ENCODE measurements at places on chromosomes 2 and 18. TPM values are rescaled to one million over a fixed set of nuclear protein-coding genes. Genes with fewer than 3 reads are reported as not detected.

DNA sequence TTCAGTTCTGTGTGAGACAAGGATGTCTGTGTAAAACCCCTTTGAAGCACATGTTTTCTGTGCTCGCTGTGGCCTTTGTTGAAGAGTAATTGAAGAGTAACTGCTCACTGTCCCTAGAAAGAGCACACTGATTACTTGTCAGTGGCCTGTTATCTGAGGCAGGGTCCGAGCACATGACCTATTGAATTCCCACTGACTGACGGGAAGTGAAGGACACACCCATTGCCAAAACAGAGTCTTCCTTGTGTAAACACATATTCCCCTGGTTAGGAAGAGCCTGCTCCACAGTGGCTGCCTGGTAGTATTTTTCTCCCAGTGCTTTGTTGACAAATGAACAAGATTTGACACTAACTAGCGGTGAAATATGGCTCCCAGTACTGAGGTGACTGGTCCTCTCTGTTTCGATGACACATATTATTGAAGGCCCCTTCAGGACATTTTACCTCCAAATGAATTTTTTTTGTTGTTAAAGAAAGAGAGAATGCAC lies 148.5 kb upstream of the GYPC start:
- no peaks in the 10 kb centered on the region for H3K36me3 ChIP-seq
- no peak for DNase-seq
- H3K4me1 ChIP-seq, result no peaks in the 10 kb centered on the region
- no peak overlapping the region for H3K4me3 ChIP-seq
- H3K27ac ChIP-seq, result no peak overlapping the region

Gene BOLL
- total RNA-seq, result not detected

DNA sequence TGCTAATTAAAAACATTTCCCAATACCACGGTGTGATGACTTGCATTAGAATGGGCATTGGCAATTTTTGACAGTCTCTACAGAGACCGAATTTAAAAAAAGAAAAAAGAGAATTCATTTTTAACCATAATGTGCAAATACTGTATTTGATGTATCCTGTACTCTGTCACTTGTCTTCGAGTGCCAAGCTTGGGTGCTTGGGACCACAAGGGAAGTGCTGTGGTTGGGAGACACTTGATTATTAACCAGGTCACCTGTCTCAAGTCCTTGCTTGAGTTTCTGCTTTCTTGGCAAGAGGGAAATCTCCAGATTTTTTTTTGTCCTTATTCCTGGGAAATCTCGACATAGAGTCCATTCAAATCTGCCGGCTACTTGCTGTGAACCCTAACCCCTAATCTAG lies 209.0 kb downstream of the MC4R start:
- H3K4me1 ChIP-seq, result no peaks in the 10 kb centered on the region
- no peak overlapping the region for H3K27ac ChIP-seq
- no peaks in the 10 kb centered on the region for H3K36me3 ChIP-seq
- no peaks in the 10 kb centered on the region for H3K27me3 ChIP-seq
- no peak for DNase-seq
- no peak overlapping the region for H3K4me3 ChIP-seq

Gene ERMN
- total RNA-seq, result 0.64 TPM

DNA sequence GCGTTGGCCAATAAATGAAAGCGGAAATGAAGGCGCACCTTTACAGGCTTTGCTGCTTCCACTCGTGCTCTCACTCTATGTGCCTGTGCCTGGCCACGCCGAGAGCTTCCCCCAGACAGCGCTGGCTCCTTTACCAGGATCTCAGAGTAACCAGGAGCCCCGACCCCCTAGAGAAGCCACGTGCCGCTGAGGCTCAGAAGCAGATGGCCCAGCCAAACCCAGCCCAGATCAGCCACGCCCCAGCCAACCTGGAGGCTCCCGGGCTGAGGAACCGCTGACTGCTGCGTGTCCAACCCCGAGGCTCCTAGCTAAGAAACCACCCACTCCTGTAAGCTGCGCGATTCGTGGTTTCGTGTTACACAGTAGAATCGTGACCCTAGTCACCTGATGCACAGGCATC lies 199.3 kb downstream of the NCK2 start:
- no peak overlapping the region for H3K27ac ChIP-seq
- H3K4me1 ChIP-seq, result no peaks in the 10 kb centered on the region
- DNase-seq, result no peak
- no peaks in the 10 kb centered on the region for H3K27me3 ChIP-seq
- no peak overlapping the region for H3K4me3 ChIP-seq
- H3K36me3 ChIP-seq, result no peaks in the 10 kb centered on the region

DNA sequence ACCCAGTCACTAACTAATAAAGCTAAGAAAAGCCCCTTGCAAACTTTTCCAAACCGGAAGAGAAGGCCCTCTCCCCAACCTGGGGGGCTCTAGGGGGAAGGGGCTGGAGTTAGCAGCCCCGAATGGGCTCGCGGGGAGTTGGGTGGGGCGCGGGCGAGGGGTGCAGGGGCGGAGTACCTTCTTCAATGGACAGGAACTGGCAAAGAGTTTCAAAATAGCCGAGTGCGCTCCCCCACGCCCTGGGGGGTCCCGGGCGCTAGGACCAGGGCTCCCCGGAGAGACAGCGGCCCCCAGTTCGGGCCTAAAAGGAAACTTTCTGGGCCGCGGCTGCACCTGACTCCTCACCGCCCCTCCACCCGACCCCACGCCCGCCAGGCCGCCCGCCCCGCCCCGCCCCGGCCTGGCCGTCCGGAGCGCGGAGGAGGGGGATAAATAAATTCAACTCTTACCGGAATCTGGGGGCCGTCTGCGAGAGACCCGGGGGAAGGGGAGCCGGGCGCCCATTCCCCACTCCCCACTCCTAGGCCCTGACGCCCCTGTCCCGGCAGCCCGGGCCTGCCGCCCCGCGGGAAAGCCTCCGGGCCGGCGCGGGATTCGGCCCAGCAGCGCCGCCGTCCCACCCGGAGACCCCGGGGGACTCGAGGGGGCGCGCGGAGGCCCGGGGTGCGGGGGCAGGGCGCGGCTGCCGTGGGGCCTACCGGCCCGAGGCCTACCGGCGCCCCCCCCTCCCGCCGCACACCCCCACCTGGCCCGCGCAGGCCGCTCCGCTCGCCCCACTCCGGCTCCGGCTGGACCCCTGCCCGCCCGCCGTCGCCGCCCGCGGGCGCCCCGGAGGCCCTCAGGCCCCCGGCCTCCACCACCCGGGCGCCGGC lies 868 bp downstream of the INO80D start:
- DNase-seq, result peak; percentile 41
- H3K4me1 ChIP-seq, result peaks cover 20% of the 10 kb centered on the region
- H3K27ac ChIP-seq, result peak overlapping the region; percentile 85
- H3K36me3 ChIP-seq, result no peaks in the 10 kb centered on the region

Gene KYNU
- total RNA-seq, result 0.20 TPM

DNA sequence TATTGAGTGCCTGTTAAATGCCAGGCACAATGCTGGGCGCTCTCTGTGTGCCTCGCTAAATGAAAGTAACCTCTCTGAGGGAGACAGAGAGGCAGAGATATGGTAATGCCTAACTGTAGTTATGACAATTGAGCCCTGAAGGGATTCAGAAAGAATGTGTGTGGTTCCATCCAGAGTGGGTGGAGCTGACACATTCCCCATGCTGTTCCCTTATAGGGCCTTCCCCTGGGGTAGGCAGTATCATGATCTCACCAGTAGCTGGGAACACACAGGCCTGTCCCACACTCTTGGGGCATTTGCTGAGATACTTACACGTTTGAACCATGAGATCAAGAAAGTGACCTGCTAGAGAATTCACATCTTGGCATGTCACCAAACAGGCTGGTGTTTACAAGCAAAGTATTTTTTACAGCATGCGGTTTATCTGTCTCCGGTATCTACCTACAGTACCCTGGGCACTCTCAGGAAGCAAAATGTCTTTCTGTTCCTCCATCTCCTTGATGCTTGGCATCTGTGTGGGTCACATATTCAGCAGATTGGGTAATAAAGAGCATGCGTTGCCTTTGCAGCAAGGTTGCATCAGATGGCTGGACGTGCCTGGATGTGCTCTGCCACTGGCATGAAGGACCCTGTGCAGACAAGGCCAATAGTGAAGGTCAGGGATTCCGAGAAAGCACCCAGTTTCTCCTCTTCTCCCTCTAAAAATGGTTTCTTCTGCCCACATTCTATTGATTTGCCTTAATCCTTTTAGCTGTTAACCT lies 9.4 kb downstream of the CTIF start:
- no peak overlapping the region for H3K27ac ChIP-seq
- no peak overlapping the region for H3K4me3 ChIP-seq
- H3K36me3 ChIP-seq, result no peaks in the 10 kb centered on the region
- DNase-seq, result no peak

GRCh38 chr2:184452907-184453306 lies 145.4 kb upstream of the ZNF804A start:
- no peak overlapping the region for H3K27ac ChIP-seq
- H3K4me1 ChIP-seq, result no peaks in the 10 kb centered on the region
- H3K27me3 ChIP-seq, result no peaks in the 10 kb centered on the region
- H3K36me3 ChIP-seq, result no peaks in the 10 kb centered on the region
- no peak for DNase-seq

GRCh38 chr2:102449370-102449974 lies 23.6 kb upstream of the SLC9A4 start:
- H3K4me3 ChIP-seq, result no peak overlapping the region
- no peak overlapping the region for H3K27ac ChIP-seq
- DNase-seq, result peak; percentile 38
- no peaks in the 10 kb centered on the region for H3K27me3 ChIP-seq
- H3K36me3 ChIP-seq, result no peaks in the 10 kb centered on the region

DNA sequence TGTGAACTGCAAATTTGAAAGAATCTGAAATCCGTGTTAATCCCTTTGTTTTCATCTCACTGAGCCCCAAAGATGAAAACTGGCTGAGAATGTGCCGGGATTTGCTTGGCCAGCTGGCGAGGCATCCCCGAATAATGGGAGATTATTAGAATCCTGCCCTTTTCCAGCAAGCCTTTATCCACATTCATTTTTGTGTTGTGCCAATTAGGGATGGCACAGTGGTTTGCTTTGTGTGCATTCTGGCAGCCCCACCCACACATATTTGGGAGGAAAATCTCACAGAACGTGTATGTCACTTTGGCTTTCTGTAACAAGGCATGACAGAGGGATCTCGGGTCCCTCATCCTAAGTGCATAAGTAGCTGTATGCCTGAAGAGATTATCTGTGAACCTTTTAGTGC lies 405.8 kb upstream of the FAM98A start:
- H3K27me3 ChIP-seq, result no peaks in the 10 kb centered on the region
- H3K36me3 ChIP-seq, result no peaks in the 10 kb centered on the region
- no peak overlapping the region for H3K27ac ChIP-seq

Gene GPR45
- not detected for total RNA-seq

Gene ASXL3
- not detected for total RNA-seq

Gene MC4R
- total RNA-seq, result not detected

- H3K4me3 ChIP-seq, result no peak overlapping the region
- H3K27ac ChIP-seq, result no peak overlapping the region
- no peaks in the 10 kb centered on the region for H3K4me1 ChIP-seq
- no peaks in the 10 kb centered on the region for H3K27me3 ChIP-seq
- H3K36me3 ChIP-seq, result no peaks in the 10 kb centered on the region
- no peak for DNase-seq
Observed at GRCh38 chr18:69267895-69268294, 132.8 kb upstream of the DOK6 start.

GRCh38 chr2:150046211-150046610 lies 441.3 kb downstream of the RND3 start:
- H3K4me3 ChIP-seq, result no peak overlapping the region
- no peak for DNase-seq
- H3K27ac ChIP-seq, result no peak overlapping the region
- H3K27me3 ChIP-seq, result no peaks in the 10 kb centered on the region

Gene G6PC2
- total RNA-seq, result not detected

GRCh38 chr2:28509361-28509760 lies 13.5 kb downstream of the PLB1 start:
- no peak overlapping the region for H3K27ac ChIP-seq
- DNase-seq, result no peak
- no peaks in the 10 kb centered on the region for H3K27me3 ChIP-seq
- H3K36me3 ChIP-seq, result no peaks in the 10 kb centered on the region
- no peak overlapping the region for H3K4me3 ChIP-seq
- H3K4me1 ChIP-seq, result no peaks in the 10 kb centered on the region

GRCh38 chr2:238593678-238594077 lies 167.0 kb downstream of the ASB1 start:
- no peaks in the 10 kb centered on the region for H3K27me3 ChIP-seq
- no peak for DNase-seq
- no peak overlapping the region for H3K4me3 ChIP-seq
- H3K27ac ChIP-seq, result no peak overlapping the region
- H3K4me1 ChIP-seq, result no peaks in the 10 kb centered on the region

- no peak for DNase-seq
- no peaks in the 10 kb centered on the region for H3K36me3 ChIP-seq
- no peaks in the 10 kb centered on the region for H3K27me3 ChIP-seq
- H3K4me1 ChIP-seq, result no peaks in the 10 kb centered on the region
- no peak overlapping the region for H3K27ac ChIP-seq
Observed at GRCh38 chr2:67579216-67579615, 182.1 kb downstream of the ETAA1 start.

DNA sequence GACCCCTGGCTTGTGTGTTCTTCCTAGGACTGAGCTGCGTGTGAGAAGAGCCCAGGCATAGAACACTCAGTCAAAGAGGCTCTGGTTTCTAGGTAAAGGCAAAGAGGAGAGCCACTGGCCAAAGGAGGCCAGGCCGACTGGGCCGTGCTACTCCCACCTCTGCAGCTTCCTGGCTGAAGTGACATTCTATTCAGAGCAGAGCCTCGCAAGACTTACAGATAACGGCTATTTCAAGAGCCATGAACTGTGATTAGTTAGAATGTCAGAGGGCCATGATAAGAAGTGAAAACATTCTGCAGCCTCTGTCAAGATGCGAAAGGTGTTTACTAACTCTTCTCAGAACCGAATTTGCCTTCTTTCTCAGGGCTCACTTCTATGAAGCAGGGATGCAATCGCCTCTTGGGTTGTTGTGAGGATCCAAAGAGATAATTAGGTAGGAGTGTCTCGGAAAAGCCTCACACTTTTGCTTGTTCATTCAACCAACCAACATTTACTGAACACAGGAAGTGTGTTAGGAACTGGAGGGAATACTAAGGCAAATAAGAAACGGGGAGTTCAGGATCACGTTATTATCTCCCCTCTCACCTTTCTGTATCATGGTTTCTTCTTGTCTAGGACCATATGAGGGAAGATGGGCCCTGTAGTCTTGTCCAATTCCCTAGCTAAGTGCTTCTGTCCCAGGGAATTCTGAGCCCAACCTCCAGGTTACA lies 3.4 kb upstream of the DNAJC5G start:
- H3K27me3 ChIP-seq, result no peaks in the 10 kb centered on the region
- H3K36me3 ChIP-seq, result no peaks in the 10 kb centered on the region
- no peak for DNase-seq
- H3K4me3 ChIP-seq, result no peak overlapping the region
- H3K27ac ChIP-seq, result no peak overlapping the region
- H3K4me1 ChIP-seq, result no peaks in the 10 kb centered on the region

GRCh38 chr2:48356701-48357325 lies 173.1 kb upstream of the STON1 start:
- H3K4me1 ChIP-seq, result peaks cover 68% of the 10 kb centered on the region
- no peak overlapping the region for H3K4me3 ChIP-seq

DNA sequence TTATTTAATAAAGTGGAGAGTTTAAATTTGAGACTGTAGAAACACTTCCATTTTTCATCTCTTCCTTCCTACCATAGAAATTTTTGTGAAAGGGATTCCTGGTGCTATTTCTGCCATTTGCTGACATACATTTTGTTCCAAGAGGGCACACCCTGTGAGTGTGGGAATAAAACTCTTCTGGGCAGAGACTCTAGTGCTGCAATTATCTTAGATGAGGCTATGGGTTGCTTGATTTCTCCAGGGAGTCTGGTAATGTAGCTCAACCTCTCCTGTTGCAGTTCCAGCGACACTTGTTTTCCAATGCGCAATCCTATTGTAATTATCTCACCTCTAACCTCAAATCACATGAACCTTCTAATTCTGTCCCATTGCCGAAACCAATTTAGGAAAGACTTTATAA lies 60.1 kb upstream of the ZSWIM2 start:
- no peak overlapping the region for H3K27ac ChIP-seq
- DNase-seq, result no peak
- no peak overlapping the region for H3K4me3 ChIP-seq
- no peaks in the 10 kb centered on the region for H3K27me3 ChIP-seq
